ENCODE measurements at places on chromosomes 4 and X.

DNA sequence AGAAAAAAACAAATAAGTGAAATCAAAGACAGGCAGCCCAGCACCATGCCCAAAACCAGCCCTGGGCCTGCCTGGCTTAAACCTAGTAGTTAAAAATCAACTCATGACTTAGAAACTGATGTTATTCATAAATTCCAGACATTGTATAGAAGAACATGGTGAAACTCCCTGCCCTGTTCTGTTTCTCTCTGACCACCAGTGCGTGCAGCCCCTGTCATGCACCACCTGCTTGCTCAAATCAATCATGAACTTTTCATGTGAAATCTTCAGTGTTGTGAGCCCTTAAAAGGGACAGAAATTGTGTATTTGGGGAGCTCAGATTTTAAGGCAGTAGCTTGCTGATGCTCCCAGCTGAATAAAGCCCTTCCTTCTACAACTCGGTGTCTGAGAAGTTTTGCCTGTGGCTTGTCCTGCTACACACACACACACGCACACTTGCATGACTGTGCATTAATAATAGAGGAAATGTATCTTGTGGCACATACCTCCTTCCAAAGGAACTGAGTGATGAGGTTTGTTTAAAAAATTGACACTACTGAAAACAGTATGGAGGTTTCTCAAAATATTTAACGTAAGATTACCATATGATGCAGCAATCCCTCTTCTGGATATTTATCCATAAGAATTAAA, 39.2 kb upstream of the UGT2B7 start:
- no peak for DNase-seq

DNA sequence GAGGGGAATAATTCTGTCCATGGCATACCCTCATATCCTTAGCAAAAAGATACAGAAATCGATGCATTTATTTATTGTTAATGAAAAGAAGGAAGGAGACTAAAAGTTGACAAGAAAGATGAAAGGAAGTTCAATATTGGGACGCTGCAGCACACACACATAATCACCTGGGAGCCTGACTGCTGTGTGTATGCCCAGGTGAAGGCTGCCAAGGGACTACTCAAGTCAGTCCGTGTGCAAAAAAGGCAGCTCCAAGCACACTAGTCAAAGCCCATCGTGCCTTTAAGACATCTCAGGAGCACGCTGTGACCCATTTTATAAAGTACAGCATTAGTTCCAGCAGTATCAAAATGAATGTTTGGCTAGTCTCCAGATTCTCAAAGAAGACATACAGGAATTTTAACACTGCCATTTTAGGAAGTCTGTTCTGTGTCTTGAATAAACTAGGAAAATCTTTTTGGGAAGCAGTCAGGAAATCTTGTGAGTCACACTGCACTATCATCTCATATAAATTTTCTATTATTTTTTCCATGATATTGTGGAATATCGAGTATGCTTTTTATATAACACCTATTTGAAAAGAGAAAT, 363.9 kb downstream of the GASK1B start:
- no peak for DNase-seq

GRCh38 chr4:126916626-126917140, 716.1 kb upstream of the INTU start:
- DNase-seq, result peak; percentile 65

- no peak for DNase-seq
Observed at GRCh38 chr4:20617678-20618396, 82.4 kb upstream of the PACRGL start.

- DNase-seq, result peak; percentile 72
Observed at GRCh38 chr4:1726146-1726934, 5.0 kb downstream of the TACC3 start.

GRCh38 chrX:130097507-130098209, 12.6 kb downstream of the ELF4 start:
- no peak for DNase-seq

GRCh38 chr4:167383291-167383690, 149.0 kb upstream of the SPOCK3 start:
- DNase-seq, result no peak

- DNase-seq, result no peak
Observed at GRCh38 chr4:156560701-156561100, 410.9 kb downstream of the PDGFC start.

DNA sequence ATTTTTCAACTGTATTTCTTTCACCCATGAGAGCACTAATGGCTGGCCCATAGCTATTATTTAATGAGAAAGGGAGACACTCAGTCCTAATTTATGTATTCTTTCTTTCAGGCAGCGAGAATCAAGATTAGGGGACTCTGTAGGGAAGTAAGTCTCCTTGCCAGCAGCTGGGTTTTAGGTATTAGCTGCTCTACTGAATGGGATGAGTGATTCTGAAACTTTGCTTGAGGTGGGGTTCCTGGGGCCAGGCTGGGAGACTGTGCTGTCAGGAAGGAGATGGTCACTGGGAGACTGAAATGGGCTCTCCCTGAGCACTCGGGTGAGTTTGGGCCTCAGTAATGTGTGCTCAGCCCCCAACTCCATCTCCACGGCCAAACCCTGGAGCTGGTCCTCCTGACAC, 78.7 kb downstream of the LNX1 start:
- no peak for DNase-seq

GRCh38 chrX:11131146-11131545, 20.0 kb downstream of the HCCS start:
- no peak for DNase-seq

GRCh38 chr4:5906191-5906590, 13.3 kb upstream of the CRMP1 start:
- no peak for DNase-seq

GRCh38 chrX:123436512-123437136, 252.5 kb downstream of the GRIA3 start:
- no peak for DNase-seq

GRCh38 chr4:76197971-76198410, 15.6 kb downstream of the SCARB2 start:
- DNase-seq, result no peak

GRCh38 chr4:16072168-16072567, 11.7 kb downstream of the PROM1 start:
- no peak for DNase-seq

DNA sequence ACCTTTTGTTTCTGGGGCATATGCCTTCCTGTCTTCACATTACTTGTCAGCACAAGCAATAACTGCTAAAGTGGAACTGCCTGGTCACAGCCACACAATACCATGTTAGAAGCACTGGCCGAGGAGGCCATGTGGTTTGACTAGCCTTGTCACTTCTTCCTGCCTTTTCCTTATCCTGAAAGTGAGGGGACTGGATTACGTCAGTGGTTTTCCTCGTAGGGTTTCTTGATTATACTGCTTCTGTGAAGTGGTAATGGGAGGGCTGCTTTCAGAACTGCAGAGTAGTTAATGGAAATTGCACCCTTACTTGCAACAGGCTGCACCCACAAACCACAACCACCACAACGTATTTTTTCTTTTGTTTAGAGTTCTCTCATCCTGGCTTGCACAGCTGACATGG, 26.6 kb downstream of the ZRSR2 start:
- no peak for DNase-seq

- no peak for DNase-seq
Observed at GRCh38 chr4:23106516-23106915, 413.8 kb downstream of the GBA3 start.

DNA sequence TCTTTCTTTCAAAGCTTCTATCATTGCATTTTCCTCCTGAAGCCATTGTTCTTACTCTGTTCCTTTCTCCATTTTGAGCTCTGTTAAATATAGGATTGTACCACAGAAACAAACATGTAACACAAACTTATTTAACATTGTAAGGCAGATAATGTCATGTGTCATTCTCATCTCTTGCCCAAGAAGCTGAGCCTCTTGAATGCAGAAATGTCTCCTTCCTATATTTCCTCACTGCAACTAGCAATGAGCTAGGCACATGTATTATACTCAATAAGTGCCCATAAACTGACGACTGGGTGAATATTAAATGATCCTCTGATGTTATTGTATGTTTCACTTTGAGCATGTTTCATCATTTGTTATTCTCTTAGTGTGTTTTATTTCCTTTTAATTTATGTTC, 56.7 kb upstream of the SLC7A11 start:
- no peak for DNase-seq

GRCh38 chrX:153387987-153388721, 13.0 kb downstream of the PNMA6E start:
- no peak for DNase-seq
